NCI-H446 (cell line): ENCODE measurements at places on chromosomes 16 and 17.

DNA sequence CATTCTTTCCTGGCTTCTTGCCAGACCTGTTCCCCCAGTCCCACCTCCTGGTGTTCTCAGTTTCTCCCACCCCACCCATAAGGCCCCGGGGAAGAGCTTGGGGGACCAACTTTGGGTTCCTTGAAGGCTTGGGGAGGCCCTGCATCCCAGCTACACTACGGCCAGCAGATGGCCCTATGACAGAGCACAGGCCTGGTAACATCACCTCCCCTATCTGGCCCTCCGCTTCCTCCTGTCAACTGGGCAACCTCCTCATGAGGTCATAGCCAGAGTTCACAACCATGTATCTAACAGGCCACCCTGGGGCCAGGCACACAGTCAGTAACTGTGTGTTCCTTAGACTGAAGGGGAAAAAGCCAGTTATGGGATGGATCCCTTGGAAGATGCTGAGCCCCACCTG is 31.4 kb downstream of the MYO15A start:
- DNase-seq, result no peak

DNA sequence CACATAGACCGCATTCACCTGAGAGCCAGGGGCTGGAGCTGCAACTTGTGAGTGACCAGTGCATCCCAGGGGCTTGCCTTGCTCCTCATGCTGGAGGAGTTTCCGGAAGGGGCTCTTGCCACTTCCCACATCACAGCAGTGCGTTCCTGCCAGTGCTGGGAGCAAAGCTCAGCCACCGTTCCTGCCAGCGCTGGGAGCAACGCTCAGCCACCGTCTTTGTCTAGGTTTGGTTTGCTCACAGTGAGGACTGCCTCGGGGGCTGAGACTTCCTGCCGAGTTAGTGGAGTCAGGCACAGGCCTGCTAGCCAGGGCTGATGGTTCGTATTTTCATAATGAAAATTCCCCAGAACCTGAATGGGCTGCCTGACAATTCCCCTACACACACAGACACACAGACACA is 5.4 kb upstream of the CHRNE start:
- no peak for DNase-seq

DNA sequence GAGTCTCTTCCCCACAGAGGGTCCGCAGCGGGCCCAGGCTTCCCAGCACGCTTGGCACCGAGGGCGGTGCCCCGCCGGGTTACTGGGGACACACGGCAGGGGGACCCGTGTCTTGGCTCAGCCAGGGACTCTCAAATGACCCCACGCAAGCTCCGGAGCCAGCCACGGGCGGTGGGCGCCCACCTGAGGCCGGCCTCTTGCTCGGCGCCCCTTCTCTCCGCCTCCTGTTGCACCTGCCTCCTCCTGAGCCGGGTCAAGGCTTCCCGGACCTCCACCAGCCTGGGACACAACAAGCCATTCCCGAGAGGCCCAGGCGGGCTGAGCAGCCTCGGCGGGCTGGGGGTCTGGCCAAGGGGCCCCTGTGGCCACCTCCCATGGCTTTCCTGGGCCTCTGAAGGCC is 1.7 kb downstream of the CCDC154 start:
- DNase-seq, result no peak

DNA sequence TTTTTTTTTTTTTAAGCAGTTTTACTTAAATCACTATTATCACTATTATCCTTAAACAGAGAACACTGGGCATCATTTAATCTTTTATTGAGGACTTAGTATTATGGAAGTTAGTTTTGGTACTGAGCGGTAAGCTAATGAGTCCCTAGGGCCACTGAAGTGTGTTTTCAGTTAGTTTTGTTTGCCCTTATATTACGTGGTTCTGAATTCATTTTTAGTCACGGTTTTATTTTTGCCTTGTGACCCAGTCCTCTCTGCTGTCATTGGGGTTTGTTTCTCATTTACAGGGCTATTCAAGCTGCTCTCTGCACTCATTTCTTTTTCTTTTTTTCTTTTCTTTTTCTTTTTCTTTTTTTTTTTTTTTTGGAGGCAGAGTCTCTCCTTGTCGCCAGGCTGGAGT is 17.3 kb downstream of the RABEP1 start:
- DNase-seq, result no peak

DNA sequence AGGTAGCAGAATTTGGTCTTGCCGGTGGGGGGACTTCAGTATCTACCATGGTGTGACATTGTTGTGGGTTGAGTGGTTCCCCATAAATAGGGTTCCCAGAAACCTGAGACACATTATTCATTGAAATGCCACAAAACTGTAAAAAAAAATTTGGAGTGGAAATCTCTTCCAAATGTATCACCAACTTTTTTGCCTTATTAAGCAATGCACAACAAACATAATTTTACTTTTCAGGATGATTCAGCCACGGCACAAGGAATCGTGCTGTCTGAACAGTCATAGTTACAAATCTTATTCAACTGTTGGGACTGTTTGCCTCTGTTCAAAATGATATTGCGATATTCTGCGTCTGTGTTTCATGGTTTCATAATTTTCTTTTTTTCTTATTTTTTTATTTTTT is 181.2 kb downstream of the NTN1 start:
- no peak for DNase-seq
